Activated CD8-positive, alpha-beta memory T cell treated with anti-CD3 and anti-CD28 coated beads for 48 hours (primary cell): ENCODE measurements at places on chromosomes 11 and 22.

GRCh38 chr11:63007920-63008319, 7.7 kb downstream of the SLC22A8 start:
- DNase-seq: no peak

DNA sequence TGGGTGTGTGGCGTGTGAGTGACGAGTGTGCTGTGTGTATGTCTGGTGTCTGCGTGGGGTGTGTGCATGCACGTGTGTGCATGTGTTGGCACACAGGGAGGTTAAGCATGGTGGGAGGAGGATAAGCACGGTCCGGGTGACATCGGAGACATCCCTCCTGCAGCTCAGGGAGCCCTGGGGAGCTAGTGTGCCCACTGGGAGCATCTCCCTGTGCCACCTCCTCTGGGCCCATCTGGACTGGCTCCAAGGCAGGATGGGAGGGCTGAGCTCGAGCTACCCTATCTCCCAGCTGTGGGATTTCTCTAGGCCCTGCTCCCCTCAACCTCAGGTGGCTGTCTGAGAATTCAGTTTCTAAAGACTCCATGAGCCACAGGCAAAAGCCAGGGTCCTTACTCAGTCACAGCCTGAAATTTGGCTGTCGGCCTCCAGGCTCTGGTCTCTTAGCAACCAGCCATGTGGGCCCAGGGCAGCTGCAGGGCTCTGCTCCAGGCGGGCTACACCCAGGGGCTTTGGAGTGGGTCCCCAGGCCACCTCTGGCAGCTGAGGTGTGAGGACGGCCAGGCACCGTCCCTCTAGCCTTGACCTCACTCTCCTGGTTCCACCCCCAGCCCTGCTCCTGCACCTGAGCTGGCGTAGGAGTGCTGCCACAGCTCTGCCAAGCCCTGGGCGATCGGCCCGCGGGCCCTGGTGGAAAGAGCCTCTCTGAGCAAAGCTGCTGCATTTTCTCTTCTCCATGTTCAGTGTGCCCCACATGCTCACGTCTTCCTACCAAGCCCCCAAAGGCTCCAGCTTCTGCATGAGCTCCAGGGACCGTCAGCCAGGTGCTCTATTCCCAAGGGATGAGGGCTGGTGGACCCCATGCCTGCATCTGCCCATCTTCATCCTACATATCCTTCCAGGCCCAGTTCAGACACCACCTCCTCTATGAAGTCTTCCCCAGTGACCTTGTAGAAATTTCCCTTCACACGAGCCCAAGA, 39.7 kb downstream of the RTL6 start:
- DNase-seq: no peak

- DNase-seq: no peak
Observed at GRCh38 chr11:15313862-15314261, 199.1 kb downstream of the INSC start.

- no peak for DNase-seq
Observed at GRCh38 chr22:26409719-26410335, 19.2 kb upstream of the ASPHD2 start.

DNA sequence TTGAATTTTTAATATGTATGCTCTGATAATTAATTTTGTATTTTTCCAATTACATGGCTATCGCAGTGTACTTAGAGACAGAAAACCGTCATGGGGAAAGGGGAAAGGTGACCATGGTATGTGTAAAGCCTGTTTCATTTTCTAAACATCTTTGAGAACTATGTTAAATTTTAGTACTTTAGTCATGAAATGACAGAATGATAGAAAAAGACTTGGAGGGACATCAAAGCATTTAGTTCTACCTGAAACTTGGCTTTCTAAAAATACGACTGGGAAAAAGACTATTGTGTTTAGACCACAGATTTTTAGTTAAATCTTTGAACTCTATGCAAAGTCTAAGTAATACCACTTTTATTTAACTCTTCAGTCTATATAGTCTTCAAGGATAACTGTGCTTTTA, 54.1 kb downstream of the MAML2 start:
- DNase-seq: no peak

DNA sequence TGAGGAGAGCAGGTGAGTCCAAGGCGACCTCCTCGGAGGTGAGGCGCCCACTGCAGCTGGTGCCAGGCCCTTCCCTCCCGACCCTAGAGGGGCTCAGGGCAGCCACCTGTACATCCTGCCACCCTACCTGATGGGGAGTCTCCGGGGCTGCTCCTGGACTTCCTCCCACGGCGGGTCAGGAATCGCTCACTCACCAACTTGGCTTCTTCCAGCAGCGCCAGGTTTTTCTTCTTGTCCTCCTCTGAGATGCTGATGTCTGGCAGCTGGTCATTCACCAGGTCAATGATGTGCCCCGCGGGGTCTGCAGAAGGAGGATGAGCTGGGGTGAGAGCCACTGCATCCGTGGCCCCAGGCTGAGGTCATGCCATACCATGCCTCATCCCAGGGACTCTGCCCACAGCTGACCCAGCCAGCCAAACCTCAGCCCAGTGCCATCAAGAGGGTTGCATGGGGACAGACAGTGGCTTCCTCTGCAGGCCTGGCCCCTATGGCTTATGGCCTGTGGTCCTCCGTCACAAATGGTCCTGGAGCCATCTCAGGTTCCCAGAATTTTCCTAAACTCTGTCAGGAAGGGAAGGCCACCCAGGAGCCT, 61.0 kb upstream of the LYVE1 start:
- no peak for DNase-seq

GRCh38 chr11:59678813-59679165, 10.0 kb upstream of the PATL1 start:
- no peak for DNase-seq

DNA sequence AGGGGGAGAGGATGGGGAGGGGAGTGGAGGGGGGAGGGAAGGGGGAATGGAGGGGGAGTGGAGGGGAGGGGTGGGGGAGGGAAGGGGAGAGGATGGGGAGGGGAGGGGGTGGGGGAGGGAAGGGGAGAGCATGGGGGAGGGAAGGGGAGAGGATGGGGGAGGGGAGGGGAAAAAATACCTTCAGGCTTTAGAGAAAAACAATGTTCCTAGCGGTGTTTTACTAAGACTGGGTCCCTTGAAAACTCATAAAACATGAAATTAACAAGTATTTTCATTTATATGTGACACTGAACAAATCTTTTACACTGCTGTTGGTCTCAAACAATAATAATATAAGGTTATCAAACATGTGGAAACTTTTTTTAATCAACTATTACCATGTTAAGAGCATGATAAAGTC, 42.4 kb downstream of the RSF1 start:
- no peak for DNase-seq

- no peak for DNase-seq
Observed at GRCh38 chr22:44158816-44159215, 21.9 kb upstream of the PARVG start.

GRCh38 chr11:129374993-129375750, 476 bp upstream of the BARX2 start:
- DNase-seq: no peak

DNA sequence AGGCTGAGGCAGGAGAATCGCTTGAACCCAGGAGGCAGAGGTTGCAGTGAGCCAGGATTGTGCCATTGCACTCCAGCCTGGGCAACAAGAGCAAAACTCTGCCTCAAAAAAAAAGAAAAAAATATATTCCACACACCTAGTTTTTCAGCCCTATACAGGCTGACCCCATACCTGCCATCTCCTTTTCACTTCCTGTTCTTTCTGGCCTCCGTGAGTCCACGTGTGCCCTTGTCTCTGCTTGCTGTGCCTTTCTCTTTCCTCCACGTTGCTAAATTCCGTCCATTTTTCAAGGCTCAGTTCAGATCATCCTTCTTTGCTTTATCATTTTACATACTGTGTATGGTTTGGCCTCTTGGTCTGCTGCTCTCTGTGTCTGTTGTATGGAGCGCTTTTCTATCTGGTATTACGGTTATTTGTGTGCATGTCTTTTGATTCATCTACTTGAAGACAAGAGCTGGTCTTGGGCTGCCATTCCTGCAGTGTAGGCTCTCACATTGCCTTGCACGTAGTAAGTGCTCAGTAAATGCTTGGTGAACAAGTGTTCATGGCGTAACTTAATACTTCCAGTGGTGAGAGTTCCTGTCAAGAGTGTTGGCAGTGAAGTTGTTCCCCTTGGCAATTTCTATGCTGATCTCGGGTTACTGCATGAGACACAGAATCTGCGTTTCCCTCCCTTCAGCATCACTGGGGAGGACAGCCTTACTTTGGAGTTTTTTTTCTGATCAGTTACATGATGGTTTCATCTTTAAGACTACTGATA, 57.5 kb downstream of the PTPRJ start:
- DNase-seq: no peak

DNA sequence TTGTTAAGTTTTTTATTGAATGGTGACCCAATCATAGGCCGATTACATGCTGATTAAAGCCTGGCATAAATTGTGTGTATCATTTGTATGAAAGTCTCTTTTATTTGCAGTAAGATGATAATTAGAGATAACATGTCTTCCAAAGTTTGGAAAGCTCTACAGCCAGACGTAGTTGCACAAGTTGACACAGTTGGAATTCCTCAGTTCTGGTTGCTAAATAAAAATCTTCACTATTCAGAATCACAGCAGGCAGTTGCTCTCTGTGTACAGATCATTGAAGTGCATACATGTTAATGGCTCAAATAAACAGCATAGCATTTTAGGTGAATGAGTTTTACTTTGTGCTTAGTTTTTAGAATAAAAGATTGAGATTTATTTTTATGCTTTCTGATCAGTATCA, 69.5 kb downstream of the ARHGAP42 start:
- no peak for DNase-seq

DNA sequence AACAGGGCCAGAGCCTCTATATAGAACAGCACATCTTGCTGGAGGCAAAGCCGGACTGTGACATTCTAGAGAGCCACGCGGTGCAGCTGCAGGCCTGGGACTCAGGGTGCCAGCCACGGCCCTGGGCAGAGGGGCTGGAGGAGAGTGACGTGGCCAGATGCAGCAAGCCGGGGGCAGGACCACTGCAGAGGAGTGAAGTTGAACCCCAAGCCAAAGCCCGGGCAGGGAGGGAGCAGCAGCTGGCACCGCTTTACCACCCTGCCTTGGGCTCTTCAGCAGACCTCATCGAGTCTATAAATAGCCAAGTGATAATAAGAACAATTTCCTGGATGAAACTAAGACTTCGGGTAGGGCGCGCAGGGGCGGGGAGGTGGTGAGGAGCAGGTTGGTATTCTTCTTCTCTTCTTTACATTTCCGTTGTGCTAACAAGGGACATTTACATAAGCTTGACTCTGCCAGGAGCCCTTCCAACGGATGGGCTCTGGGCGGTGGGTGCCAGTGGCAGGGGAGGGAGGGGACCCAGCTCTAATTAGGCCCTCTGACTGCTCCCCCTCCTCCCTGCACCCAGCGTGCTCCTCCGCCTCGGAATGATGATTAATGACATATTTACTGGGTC, 110.2 kb downstream of the ST3GAL4 start:
- DNase-seq: no peak

DNA sequence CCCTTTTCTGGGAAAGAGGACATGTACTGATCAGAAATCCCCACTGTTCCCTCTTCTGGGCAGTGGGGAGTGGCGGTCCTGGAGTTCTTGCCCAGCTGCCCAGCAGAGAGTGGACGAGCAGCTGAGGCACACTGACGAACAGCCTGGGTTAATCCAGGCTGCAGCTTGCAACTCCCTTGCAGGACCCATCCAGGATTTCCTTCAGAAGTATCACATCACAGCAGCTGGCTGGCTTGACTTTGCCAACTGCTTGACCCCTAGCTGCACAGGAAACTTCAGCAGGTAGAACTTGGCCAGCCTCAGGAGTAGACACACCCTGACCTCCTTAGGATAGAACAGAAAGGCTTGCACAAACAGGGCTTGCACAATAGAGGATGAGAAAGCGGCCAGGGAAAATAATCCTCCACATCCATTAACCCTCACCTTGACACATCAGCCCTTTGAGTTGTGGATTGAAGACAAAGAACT, 27.9 kb upstream of the FZD4 start:
- DNase-seq: no peak

DNA sequence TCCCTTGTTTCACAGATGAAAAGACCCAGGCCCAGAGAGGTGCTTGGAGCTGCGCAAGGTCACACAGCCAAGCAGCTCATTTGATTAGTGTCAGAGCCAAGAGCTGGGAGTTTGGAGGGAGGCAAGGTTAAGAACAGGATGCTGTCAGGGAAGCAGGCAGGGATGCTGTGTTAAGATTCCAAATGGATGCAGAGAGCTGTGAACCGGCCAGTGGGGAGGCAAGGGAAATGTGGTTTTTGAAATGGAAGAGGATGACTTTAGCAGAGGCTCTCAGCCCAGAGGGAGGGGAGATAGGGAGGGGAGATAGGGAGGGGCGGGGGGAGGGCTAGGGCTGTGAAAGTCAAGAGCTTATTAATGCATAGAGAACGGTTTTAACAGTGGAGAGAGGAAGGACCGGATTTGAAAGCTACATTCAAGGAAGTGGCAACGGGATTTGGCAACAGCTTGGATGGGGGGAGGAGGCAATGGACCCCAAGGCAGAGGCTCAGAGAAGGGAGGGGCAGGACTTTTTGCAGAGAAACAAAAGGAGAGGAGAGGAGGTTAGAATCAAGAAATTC, 13.0 kb downstream of the RTN4RL2 start:
- DNase-seq: no peak

GRCh38 chr11:17479284-17480214, 2.9 kb upstream of the ABCC8 start:
- DNase-seq: no peak

DNA sequence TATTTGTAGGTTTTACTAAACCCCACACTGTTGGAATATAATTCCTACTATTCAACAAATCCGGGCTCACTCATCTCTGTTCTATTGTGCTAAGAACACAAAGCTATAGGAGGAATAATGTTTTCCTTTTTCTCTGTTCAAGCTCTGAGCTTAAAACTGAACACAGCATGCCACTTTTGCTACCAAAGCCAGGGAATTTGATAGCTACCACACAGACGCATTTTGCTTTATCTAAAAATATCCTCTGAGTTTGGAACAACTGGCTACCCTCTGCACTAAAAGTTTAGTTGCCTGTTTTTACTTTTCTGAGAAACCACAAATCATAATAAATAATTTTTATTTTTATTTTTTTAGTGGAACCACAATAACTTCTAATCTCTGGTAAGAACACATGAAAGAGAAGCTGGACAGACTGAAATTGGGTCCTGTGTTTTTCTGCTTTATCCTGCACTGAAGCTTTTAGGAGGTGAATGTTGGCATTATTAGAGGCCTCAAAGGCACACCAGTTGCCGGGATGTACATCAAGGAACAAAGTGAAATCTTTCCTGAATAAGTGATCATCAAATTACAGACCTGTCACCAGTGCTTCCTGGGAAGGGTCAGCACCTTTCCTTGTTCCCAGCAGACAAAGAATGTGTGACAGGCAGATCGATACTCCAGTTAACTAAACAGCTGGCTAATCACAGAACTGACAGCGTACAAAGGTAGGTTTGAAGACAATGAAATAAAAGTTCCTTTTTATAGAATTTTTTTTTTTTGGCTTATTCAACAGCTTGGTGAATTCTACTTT, 523.2 kb upstream of the TENM4 start:
- DNase-seq: no peak

DNA sequence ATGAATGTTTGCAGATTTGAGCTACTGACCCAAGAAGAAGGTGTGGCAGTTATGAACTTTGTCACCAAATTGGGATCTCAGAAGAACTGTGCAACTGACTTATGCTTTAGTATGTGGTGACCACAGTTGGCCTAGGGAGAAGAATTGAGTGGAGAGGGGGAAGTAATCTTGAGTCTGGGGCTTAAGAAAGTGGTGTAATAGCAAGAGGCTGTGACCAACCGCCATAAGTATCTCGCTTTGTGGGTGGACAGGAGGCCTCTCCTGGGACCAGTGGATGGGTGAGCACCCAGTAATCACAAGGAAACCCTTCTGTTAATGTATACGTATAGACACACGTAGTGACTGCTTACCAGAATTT, 12.7 kb upstream of the IL10RA start:
- no peak for DNase-seq
